Left cardiac atrium (tissue), 4 donors: ENCODE measurements at places on chromosomes 5 and 9. TPM values are rescaled to one million over a fixed set of nuclear protein-coding genes. Genes with fewer than 3 reads are reported as not detected.

- DNase-seq = no peak
Observed at GRCh38 chr5:107687937-107688336, 17.2 kb upstream of the EFNA5 start.

DNA sequence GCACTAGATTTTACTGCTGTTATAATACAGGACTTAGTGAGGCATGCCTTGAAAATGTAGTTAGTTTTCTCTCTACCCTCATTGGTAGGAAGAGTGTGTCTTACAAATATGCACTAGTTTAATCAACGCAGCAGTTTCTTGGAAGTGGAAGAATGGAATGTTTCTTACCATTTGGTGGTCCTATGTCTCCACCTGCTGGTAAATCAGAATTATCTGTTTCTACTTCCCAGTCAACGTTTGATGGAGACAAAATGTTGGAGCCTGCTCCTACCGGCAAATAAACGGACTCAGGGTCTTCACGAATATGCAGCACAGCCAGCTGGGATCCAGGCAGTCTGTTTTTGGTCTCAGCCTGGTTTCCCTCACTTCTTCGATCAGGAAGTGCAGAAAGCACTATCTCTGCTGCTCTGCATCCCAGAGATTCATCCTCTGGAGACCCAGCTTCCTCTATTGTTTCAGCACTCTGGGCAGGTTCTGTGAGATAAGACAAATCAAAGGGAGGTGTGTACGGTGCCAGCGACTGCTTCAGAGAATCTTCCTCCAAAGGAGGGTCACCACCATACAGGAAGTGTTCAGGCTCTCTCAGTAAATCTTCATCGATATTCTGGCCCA lies 59.5 kb upstream of the PCA3 start:
- no peak for DNase-seq

- DNase-seq = no peak
Observed at GRCh38 chr9:130845901-130846481, 10.9 kb downstream of the ABL1 start.

DNA sequence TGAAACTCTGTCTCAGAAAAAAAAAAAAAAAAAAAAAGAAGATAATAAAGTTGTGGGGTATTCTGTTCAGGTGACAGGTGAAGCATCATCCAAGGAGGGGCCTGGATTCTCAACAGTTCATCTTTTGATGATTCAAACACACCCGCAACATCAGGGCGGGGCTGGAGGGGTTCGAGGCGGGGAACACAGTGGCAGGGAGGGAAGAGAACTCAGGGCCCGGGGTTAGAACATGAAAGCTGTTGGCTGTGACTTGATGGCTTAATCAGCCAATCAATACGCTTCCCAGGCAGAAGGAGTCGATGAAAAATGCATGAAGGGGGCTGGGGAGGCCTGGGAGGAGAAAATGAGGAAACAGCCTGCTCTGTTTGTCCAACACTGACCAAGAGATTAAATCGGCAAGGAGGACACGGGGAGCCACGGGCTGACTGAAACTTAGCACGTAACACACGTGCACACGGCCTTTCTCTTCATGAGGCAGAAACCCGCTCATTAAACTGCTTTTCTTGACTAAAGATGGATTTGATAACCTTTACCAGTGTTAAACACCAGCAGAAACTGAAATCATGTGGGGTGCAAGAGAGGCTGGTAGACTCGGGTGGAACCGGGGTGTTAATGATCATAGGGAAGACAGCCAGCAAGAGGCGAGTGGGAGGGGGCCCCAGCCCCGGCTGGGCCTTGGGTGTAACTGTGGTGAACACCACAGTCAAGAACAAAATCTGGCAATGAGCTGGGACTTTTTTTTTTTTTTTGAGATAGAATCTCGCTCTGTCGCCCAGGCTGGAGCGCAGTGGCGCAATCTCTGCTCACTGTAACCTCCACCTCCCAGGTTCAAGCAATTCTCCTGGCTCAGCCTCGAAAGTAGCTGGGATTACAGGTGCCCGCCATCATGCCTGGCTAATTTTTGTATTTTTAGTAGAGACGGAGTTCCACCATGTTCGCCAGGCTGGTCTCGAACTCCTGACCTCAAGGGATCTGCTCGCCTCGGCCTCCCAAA lies 105.7 kb upstream of the RAPGEF1 start:
- no peak for DNase-seq

- no peak for DNase-seq
Observed at GRCh38 chr9:21580636-21581378, 98.7 kb upstream of the IFNE start.

- DNase-seq = no peak
Observed at GRCh38 chr5:10839916-10840599, 79.0 kb upstream of the DAP start.

GRCh38 chr9:4228606-4229005 lies 71.3 kb downstream of the GLIS3 start:
- no peak for DNase-seq

- DNase-seq = no peak
Observed at GRCh38 chr5:171720086-171720485, 65.5 kb upstream of the SMIM23 start.

DNA sequence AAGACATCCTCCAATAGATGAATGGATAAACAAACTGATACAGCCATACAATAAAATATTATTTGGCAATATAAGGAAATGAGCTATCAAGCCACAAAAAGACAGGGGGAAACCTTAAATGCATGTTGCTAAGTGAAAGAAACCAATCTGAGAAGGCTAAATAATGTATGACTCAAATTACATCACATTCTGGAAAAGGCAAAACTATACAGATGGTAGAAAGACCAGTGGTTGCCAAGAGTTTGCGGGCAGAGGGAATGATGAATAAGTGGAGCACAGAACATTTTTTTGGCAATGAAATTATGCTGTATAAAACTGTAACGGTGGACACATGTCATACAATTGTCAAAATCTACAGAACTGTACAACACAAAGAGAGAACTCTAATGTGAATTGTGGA lies 63.3 kb downstream of the CSF2 start:
- no peak for DNase-seq

The SH3GL2 gene
- total RNA-seq = 0.71 TPM

- DNase-seq = no peak
Observed at GRCh38 chr9:121561385-121562222, 62.0 kb upstream of the GGTA1 start.

The SLC36A2 gene
- total RNA-seq = 0.29 TPM

GRCh38 chr9:105141146-105141975 lies 103.1 kb upstream of the SLC44A1 start:
- DNase-seq = no peak

The PCDHA10 gene
- 0.44 TPM for total RNA-seq

DNA sequence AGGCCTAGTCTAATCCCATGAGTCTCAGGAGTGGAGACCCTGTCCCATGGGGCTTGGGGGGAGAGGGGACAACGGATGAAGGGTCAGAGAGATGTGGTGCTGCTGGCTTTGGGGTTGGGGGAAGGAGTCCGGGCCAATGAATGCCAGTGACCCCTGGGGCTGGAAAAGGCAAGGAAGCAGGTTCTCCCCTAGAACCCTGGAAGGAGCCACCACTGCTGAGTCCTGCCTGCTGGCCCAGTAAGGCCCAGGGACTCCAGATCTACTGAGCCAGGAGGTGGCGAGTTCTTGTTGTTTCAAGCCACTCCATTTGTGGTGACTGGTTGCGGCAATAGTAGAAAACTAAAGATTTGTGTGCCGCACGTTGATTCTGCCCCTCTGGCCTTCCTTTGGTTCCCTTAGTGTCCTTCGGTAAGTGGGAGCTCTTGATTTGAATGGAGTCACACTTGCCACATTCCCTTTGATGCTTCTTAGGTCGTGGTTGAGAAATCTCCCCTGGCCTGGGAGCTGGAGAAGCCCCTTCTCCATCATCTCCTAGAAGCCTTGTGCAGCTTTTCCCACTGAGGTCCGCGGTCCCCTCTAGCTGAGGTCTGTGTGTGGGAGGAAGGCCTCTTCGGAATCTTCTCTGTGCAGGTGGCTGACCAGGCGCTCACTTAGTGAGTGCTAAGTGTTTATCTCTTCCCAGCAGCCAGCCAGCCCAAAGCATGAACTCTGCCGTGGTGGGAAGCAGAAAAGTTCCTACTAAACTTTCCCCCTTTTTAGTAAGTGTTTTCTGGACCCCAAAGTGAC lies 9.0 kb downstream of the FCN1 start:
- DNase-seq = no peak

DNA sequence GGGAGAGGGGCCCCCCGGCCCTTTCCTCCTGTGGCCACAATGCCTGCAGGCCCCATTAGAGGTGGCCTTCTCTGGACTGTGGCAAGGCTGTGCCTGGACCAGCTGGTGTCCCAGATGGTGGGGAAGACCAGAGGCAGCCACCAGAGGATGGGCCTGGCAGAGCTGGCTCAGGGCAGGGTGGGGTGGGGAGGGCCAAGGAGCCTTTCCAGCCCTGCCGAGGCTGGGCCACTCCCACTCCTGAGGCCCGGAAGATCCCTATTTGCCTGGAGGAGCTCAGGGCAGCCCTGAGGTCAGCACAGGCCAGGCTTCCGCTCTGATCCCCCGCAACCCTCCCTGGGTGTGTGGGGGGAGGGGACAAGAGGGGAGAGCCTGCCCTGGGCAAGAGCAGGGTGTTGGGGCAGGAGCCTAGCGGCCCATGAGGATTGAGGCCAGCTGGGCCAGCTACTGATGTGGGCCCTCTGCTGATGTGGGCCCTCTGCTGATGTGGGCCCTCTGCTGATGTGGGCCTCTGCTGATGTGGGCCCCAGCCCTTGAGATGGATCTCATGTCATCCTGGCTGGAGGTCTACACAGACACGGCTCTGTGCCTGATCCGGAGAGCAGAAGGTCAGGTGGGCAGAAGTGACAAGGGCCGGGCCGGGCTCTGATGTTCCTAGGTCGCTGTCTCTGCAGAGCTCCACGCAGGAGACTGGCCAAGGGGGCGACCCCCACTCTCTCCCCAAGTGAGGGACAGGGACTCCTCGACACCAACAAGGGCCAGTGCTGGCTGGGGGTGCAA lies 6.0 kb downstream of the MRPS2 start:
- no peak for DNase-seq

GRCh38 chr5:81408496-81408895 lies 14.6 kb upstream of the ACOT12 start:
- no peak for DNase-seq

DNA sequence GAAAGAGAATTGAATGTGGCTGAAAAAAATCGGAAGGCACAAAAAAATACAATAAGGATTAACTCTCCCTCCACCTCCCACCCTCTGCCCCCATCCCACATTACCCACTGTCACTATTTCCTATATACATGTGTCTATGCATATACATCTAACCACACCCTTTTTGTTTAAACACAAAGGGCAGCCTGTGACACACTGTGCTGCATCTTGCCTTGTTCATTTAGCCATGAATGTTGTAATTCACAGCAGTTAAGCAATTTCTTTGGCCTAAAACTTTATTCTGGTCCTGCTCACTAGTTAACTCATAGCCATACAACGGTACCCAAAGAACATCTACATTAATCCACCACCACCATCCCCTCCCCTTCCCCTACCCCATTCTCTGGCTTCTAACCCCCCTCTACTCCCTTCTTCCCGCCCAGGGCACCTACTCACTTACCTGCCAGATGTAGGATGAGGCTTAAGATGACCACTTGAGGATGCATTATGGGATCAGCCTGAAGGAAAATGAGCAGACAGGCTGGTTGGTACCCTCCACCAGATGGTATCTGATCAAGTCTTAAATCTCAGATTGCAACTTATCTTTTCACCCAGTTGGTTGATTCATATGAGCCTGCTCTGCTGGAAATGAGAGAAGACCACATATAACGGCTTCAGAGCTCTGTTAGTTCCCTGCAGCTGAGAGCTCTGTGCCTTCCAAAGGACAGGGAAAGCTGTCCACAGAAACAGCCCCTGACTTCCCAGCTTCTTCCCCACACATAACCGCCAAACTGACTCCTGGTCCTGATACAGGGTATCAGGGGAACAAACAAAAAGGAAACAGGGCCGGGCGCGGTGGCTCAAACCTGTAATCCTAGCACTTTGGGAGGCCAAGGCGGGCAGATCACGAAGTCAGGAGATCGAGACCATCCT lies 1.2 kb downstream of the HAVCR1 start:
- DNase-seq = no peak

The TPRN gene
- total RNA-seq = 11.4 TPM

The TNFSF15 gene
- total RNA-seq = 0.03 TPM

DNA sequence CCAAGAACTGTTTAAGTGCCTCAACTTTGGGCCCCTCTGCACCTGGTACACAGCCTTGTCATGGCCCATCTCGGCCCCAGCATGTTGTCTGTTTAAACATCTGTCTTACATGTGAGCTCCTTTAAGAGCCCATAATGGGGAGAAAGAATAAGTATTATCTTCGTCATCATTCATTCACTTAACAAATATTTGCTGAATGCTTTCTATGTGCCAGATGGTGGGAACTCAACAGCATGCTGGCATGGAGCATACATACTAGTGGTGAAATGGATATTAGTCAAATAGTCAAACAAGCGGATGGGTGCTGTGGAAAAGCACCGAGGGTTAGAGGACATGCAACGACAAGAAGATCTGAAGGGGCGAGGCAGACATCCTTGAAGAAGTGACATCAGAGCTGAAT lies 54.5 kb downstream of the GABBR2 start:
- no peak for DNase-seq

The PRDM9 gene
- total RNA-seq = not detected

GRCh38 chr5:115838885-115839518 lies 2.4 kb downstream of the ATG12 start:
- no peak for DNase-seq

The GAS1 gene
- 39.3 TPM for total RNA-seq

The BTNL9 gene
- 31.4 TPM for total RNA-seq

The HTR4 gene
- total RNA-seq = 4.7 TPM

- no peak for DNase-seq
Observed at GRCh38 chr5:73221161-73221560, 48.2 kb downstream of the TMEM174 start.

The PCDHB6 gene
- total RNA-seq = 0.71 TPM

- DNase-seq = no peak
Observed at GRCh38 chr9:114669961-114670360, 12.0 kb downstream of the TEX48 start.

- no peak for DNase-seq
Observed at GRCh38 chr5:178261666-178262600, 29.3 kb upstream of the PHYKPL start.

GRCh38 chr5:39447059-39447458 lies 22.3 kb upstream of the DAB2 start:
- no peak for DNase-seq

GRCh38 chr9:123615381-123615780 lies 259.4 kb downstream of the CRB2 start:
- no peak for DNase-seq

The F2RL2 gene
- 0.09 TPM for total RNA-seq

DNA sequence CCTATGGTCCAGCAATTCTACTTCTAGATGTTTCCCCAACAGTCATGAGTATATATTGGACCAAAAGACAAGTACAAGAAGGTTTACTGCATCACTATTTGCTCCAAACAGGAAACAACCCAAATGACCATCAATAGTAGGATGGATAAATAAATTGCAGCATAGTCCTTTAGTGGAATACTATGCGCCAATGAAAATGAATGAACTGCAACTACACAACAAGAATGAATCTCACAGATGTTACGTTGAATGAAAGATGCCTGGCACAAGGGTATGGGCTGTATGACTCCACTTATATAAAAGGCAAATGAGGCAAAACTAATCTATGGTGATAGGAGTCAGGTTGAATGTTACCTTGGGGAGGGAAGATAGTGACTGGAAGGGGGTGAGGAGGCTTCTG lies 48.6 kb upstream of the UNC5A start:
- DNase-seq = no peak
